ENCODE measurements at places on chromosomes 11 and 22.

DNA sequence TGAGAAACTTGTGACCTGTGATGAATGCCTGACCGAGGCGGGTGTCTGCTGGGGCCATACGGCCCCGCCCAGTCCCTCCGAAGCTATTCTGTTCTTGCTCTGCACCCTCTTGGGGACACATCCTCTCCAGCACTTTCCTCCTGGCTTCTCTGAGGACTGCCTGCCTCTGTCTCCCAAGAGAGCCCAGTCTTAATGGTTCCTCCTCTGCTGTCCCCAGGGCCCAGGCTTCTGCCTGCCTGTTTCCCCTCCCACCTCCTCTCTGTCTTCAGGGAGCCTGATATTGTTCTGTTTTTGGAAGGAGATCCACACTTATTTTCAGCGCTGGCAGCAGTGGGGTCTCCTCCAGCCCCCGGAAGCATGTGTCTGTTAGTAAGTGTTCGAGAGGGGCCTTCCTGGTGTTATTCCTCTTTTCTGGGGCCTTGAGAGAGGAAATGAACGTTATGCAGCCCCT is 18.7 kb downstream of the SYNGR1 start:
- no peak for DNase-seq

DNA sequence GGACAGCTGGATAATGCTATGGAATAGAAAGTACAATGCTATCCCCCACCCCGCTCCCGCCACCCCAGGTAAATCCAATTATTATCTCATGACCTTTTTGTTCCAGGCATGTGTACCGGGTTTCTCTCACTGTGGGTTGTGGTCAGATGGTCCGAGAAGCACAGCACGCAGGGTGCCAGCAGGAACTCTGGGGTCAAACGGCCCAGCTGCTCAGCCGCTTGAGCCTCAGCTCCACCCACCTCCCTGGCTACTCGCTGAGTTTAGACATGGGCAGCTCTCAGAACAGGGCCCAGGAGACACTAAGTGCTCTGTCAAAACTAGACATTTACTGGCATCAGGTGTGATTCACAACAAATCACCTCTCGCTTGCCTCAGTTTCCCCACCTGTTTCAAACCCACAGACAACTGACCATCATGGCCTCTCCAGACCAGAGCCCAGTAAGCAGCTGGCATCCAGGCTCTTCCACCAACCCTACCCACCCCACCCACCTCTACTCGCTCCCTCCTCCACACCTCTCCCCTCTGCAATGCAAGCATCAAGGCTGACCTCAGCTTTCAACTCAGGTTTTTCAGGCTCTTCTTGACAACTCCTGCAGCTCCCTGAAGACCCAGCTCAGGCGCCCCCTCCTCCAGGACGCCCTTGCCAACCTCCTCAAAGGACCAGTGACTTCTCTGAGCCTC is 13.0 kb upstream of the MFNG start:
- DNase-seq: no peak

- peak; percentile 88 for DNase-seq
Observed at GRCh38 chr11:35064114-35064800, 74.7 kb upstream of the CD44 start.

DNA sequence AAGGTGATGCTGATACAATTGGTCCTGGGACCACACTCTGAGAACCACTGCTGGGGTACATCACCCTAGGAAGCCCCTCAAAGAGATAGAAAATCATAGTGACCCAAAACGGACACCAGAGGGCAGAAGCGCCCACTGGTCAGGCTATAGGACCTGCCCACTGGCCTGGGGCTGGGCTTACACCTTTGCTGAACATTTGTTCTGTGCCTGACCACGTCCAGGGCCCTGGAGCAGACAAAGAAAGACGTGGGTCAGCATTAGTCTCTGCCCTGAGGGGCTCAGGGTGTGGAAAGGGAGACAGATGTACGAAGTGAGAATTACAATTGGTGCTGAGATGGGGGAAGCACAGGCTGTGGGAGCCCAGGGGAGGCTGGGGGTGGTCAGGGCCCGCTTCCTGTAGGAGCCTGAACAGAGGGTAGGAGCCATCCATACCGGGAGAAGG is 14.4 kb upstream of the SERPINH1 start:
- no peak for DNase-seq

DNA sequence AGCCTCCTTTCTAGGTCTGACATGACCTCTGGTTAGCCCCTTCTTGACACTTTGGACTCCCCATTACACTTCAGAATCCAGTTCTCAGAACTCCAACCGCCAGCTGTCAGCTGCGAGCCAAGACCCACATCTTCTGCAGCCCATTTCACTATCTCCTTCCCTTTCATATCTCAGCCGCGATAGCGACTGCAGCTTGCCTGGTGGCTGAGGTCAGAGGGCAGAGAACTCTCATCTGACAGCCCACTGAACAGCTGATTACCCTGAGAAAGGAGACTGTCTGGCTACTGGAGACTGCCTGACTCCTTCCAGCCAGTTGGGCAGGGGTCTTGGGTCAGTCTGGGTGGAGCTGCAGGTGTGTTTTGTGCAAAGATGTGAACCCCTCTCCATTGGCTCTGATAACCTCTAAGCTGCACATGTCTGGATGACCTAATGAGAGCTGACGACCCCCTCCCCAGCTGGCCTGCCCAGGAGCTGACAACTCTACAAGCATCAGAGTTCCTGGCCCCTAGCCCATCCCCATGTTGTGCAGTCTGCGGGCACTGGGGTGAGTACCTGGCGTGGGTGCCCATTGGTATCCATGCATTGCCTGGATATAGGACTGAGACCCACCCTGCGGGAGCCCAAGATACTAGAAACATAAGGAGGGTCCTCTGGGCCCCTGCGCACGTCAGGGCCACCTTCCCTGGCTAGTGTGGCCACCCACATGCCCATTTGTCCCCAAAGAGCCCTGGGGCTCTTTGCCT is 1.1 kb downstream of the CHRM1 start:
- no peak for DNase-seq

- DNase-seq: no peak
Observed at GRCh38 chr11:58770166-58770565, 38.4 kb upstream of the GLYAT start.

GRCh38 chr11:61145228-61146005 is 15.8 kb downstream of the VPS37C start:
- DNase-seq: no peak

GRCh38 chr22:17549183-17549582 is 14.1 kb upstream of the SLC25A18 start:
- no peak for DNase-seq
